ENCODE measurements at places on chromosomes 6 and 20.

DNA sequence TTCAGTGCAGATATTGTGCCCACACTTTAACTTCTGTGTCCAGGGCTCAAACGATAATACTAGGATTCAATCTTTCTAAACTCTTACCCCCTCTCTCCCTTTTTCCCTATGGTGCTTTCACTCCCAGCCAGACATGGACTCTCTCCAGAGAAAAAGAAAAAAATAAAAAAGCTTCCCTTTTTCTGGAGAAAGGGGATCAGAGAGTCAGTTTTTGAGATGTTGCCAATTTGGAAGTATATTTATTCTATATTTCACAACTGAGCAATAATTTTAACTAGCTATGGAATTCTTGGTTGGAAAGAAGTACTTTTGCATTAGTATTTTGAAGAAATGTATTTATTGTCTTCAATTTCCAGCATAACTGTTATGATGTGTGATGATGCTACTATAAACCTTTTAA, 72.2 kb upstream of the ZFP64 start:
- no peak overlapping the region for H3K4me3 ChIP-seq
- no peak for DNase-seq
- peaks cover 1% of the 10 kb centered on the region for H3K27me3 ChIP-seq
- H3K4me1 ChIP-seq: no peaks in the 10 kb centered on the region
- no peaks in the 10 kb centered on the region for H3K36me3 ChIP-seq

- H3K36me3 ChIP-seq: peaks cover 2% of the 10 kb centered on the region
- no peaks in the 10 kb centered on the region for H3K4me1 ChIP-seq
- H3K27me3 ChIP-seq: no peaks in the 10 kb centered on the region
- H3K27ac ChIP-seq: no peak overlapping the region
- DNase-seq: no peak
Observed at GRCh38 chr20:20499439-20499838, 131.5 kb downstream of the INSM1 start.

DNA sequence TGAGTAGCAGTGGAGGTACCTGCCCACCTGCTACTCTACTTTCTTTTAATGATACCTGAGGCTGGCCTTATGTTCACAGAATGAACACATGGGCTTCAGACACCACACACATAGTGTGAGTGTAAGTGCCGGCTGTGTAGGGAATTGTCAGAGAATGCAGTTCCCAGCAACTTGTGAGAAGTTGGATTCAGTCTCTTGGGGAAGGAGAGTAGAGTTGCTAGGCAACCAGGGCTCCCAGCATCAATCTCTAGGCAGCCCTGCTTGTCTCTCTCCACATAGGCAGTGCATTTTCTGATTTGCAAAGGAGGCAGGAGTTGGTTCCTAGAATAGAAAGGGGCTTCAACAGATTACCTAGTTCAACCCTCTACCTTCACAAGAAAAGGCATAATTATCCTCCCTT, 74.1 kb downstream of the BFSP1 start:
- no peaks in the 10 kb centered on the region for H3K27me3 ChIP-seq
- H3K4me3 ChIP-seq: no peak overlapping the region
- no peak for DNase-seq
- no peak overlapping the region for H3K27ac ChIP-seq
- H3K36me3 ChIP-seq: no peaks in the 10 kb centered on the region
- H3K4me1 ChIP-seq: no peaks in the 10 kb centered on the region

- H3K27me3 ChIP-seq: no peaks in the 10 kb centered on the region
- H3K36me3 ChIP-seq: no peaks in the 10 kb centered on the region
- H3K4me1 ChIP-seq: peaks cover 17% of the 10 kb centered on the region
- no peak overlapping the region for H3K4me3 ChIP-seq
- no peak overlapping the region for H3K27ac ChIP-seq
- DNase-seq: no peak
Observed at GRCh38 chr6:33992191-33992590, 153.7 kb downstream of the GRM4 start.

All from Caco-2 (cell line).